ENCODE measurements at places on chromosomes 2 and 18.
A peak's percentile ranks its signal among the peaks of the same experiment; 100 is the strongest.

GRCh38 chr2:123808243-123808642, 216.8 kb upstream of the CNTNAP5 start:
- no peak for DNase-seq

DNA sequence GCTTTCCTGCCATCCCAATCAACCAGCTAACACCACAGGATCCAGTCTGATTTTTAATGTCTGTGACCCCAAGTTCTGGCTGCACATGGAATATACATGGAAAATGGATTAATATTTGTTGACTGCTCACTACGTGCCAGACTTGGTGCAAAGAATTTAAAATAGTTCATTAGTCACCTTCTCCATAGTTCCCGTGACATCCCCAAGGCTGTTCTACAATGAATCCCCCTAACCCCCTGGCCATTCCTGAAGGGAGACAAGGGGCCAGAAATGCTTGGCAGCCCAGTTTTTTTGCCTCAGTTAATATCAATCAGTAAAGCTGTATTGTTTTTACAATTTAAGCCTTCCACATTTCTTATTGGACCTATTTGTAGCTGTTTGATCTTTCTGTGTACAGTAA, 71.0 kb upstream of the ST3GAL5 start:
- DNase-seq, result no peak

GRCh38 chr18:10751653-10752052, 225.8 kb downstream of the NAPG start:
- no peak for DNase-seq

DNA sequence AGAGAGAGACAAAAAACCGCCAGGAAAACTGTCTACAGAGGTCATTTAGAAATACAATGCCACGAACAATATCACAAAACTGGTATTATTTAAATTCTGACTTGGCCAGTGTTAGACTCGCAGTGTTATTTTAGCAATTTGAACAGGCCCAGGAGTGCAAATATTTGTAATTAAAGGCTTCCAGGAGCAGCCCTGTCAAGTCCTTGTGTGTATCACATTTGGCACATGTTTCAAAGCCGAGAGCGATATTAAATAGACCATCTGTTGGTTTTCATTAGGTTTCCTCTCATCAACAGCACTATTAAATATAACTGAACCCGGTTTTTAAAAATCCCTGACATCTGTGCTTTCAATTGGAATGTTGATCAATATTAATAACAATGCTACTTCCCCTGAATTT, 656.9 kb downstream of the TSN start:
- DNase-seq, result no peak

- DNase-seq, result no peak
Measured at GRCh38 chr2:190972846-190973245, 41.1 kb downstream of the STAT1 start.

DNA sequence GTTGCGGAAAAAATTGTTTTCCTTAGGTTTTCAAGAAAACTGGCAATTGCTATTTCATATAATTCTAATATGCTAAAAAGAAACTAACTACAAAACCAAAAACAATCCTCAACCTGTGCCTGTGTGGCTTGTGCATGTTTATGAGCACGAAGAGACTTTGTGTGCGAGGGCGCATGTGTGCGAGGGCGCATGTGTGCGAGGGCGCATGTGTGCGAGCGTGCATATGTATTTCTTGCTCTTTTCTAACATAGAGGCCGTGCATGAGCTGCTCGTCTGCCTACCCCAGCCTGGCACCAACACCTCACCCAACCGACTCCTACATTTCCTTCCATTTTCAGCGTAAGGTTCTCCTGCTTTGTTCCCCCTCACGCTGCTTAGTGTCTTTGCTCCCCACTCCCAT, 211.6 kb downstream of the DOK6 start:
- no peak for DNase-seq

- peak; percentile 36 for DNase-seq
Measured at GRCh38 chr2:54634564-54635511, 88.6 kb upstream of the EML6 start.

DNA sequence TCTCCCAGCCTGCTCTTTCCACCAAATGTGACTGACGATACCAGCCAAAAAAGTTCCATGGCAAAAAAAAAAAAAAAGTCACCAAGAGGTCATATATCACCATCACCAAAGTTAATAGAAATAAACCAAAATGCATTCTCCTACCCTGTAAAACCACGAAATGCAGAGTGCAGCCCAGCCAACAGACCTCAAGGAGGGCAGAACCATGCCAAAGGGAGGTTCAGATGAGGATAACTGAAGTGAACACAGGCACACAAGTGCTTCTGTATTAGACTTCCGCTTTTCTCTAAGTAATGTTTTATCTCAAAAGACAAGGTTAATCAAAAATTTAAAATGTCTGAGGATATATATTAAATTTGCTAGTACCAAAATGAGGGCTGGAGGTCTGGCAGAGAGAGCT, 5.5 kb downstream of the SERPINE2 start:
- no peak for DNase-seq

GRCh38 chr2:164917296-164917903, 37.9 kb downstream of the SLC38A11 start:
- no peak for DNase-seq

GRCh38 chr2:1970341-1970740, 226.0 kb upstream of the PXDN start:
- DNase-seq, result no peak

DNA sequence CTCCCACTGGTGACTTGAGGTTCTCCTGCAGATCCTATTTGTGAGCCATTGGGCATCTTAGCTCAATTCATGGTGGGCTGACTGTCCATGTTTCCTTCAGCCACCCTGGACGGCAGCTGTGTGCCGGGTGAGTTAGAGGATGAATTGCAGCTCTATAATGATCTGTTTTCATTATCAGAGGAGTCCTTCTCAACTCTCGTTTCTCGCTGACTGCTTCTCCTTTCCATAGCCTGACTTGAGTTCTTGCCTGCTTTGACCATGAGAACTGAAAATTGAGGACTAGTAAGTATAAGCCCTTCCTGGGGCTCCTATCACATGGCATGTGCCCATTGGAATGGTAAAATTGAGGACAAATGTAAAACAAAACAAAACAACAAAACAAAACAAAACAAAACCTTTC, 121.8 kb downstream of the CDC42EP3 start:
- DNase-seq, result no peak

DNA sequence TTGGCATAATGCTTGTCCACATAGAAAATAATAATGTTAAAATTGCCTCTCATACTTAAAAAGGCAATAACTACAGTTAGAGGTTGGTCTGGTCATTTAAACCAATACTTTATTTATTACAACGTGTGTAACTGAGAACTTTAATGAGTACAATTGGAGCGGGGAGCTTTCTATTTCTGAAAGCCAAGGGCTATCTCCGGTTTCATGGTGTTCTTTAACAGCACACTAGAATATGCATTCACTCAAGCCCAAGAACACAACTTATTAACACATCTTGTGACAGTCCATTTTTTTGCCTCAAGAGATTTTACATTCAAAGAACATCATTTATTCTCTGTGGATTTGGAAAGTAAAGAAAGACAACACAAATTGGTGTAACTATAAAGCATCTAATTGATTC, 131.8 kb downstream of the KCNH7 start:
- no peak for DNase-seq

DNA sequence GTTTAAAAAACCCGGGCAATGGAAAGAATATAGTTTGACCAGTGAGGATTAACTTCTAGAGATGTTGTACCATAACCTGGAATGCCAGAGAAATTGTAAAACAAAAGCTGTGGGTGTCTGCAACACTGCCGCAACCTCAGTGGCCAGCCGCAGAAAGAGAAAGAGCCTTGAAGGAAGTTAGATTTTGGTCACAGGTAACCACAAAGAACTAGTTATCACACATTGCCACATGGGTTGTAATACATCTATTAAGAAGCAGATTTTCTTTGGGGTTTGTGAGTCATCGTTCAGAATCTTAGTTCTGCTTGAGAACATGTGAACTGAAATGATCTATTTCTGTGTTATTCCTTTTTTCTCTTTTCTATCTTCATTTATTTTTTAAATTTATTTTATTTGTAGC, 222.9 kb upstream of the AGAP1 start:
- peak; percentile 42 for DNase-seq

DNA sequence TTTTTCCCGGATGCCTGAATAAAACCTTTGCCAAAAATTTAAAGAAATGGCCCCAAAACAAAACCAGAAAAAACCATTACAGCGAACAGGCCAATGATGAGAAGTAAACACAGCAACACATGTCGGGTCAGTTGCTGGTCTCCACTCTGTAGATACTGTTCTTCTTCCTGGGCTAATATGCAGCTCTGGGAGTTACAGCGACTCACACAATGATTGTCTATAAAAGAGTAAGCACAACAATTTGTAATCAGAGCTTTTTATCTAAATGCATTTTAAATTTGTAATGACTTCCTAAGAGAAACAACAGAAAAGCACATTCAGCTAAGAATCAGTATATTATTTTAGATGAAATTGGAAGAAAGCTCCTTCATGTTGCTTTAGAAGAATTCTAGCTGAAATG, 40.3 kb downstream of the GPR155 start:
- no peak for DNase-seq

- no peak for DNase-seq
Measured at GRCh38 chr2:97645112-97645694, 659 bp upstream of the COX5B start.

DNA sequence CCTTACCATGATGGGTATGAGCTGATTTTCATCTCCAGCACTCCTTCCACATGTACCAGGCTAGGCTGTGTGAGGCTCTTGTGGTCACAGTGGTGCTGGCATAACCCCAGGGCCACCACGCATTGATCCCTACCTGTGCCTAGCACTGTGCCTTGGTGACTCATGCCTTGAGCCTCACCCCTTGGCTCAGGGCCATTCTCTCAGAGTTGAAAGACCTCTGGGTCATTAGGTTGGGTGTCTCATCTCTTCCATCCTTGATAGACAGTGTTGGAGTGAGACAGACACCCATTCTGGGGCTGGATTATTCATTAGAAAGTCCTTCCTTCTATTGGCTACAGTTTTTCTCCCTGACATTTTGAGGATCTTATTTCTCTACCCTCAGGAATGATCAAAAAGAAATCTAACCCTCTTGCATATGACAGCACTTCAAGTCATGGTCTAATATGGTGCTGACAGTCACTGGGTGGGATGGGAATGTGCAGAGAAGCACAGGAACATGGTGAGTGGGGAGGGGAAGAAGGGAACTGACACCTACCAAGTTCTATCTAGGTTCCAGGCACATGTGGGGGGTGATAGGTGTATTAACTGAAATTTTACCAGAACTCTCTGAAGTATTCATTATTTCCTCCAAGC, 41.3 kb downstream of the DYSF start:
- DNase-seq, result no peak

GRCh38 chr18:45107425-45107824, 426.7 kb downstream of the SETBP1 start:
- no peak for DNase-seq

GRCh38 chr2:208296610-208297009, 30.6 kb downstream of the PIKFYVE start:
- no peak for DNase-seq

DNA sequence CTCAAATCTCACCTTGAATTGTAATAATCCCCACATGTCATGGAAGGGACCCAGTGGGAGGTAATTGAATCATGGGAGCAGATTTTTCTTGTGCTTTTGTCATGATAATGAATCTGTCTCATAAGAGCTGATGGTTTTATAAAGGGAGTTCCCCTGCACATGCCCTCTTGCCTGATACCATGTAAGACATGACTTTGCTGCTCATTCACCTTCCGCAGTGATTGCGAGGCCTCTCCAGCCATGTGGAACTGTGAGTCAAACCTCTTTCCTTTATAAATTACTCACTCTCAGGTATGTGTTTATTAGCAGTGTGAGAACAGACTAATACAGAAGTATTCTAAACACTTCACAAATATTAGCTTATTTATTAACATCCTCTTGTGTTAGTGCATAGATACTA, 516.7 kb downstream of the LRRTM4 start:
- DNase-seq, result no peak

DNA sequence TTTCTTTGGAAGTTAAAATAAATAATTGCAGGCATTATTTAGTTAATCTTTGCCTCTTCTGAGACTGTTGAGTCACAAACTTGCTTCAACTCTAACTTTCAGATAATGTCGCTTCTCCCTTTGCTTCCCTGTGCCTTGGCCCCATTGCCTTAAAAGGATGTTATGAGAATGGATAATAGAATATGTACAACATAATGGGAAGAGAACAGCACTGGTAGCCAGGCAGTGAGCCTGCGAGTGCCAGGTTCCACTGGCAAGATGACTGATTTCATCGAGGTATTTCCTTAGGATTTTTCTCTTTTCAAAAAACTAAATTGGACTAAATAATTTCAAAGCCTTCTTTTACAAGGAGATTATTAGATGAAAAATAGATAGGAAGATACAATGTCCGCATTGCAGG, 420.9 kb downstream of the TGIF1 start:
- DNase-seq, result no peak

- no peak for DNase-seq
Measured at GRCh38 chr2:138030459-138030858, 66.2 kb downstream of the HNMT start.

DNA sequence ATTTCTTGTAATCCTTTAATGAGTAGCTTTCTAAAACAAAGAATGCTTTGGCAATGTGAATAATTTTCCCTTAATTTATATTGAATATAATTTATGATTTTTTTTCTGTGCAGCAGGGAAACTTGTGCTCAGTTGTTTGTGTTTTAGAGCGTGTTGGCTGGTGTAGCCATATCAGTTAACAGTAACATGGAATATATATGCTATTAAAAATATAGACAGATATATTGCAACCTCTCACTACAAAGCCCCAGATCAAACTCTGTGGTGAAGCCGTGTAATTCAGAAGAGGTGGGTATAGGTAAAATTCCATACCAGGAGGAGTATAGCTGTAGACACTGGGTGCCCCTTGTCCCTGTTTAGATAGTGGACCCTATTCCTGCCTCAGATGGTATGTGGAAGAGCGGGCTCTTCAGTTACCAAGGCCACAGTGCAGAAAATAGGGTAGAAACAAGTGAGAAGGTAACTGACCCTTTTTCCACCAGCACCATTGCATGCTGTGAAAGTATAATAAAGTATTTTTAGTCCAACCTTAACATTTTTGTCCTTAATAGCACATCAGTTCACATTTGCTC, 18.1 kb upstream of the RASGRP3 start:
- no peak for DNase-seq

- no peak for DNase-seq
Measured at GRCh38 chr18:56431551-56431950, 206.8 kb downstream of the TXNL1 start.

DNA sequence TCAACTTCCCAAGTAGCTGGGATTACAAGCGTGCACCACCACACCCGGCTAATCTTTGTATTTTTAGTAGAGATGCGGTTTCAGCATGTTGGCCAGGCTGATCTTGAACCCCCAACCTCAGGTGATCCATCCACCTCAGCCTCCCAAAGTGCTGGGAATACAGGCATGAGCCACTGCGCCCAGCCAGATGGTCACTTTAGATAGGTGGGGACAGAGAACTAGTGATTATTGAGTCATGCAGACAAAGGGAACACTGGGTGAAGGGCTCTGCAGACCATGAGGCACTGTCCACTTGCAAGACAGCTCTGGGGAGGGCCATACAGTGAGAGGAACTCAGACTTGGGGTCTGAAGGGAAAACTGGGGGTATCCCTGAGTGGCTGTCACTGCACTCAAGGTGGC, 58.4 kb upstream of the POMC start:
- DNase-seq, result no peak

GRCh38 chr2:173658946-173659371, 304.3 kb downstream of the CDCA7 start:
- no peak for DNase-seq

All from activated naive CD4-positive, alpha-beta T cell treated with anti-CD3 and anti-CD28 coated beads, Interleukin-2, amount 10 ng/mL, durations not matched to agents 7 days and 5 days (primary cell).